ENCODE measurements at places on chromosomes 4 and X.

- DNase-seq, result peak; percentile 23
These were observed 6.6 kb upstream of the MAGEB17 start for GRCh38 chrX:16160729-16161128.

DNA sequence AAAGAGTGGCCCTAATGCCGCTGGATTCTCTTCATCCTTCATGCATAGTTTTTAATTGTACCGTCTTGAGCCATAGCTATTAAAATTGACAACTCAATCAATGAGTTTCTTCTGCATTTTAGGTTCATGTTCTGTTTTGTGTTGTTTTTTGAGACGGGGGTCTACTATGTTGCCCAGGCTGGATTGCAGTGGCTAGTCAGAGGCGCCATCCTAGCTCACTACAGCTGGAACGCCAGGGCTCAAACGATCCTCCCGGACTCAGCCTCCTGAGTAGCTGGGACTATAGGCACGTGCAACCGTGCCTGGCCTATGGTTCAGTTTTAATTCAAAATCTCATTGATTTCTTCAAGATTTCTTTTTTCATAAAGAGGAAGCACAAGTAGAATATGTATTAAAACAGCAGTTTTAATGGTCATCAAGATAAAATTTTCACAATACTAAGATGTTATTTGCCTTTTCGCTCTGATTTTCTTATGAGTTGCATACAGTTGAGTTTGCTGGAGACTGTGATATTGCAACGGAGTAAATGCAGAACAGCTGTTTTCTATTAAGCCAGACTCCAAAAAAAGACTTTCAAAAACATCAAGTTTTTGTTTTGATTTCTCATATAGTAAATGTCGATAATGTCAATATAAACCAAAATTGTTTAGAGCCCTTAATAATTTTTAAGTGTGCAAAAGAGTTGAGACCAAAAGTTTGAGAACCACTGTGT lies 1.1 kb upstream of the STX18 start:
- DNase-seq, result no peak

DNA sequence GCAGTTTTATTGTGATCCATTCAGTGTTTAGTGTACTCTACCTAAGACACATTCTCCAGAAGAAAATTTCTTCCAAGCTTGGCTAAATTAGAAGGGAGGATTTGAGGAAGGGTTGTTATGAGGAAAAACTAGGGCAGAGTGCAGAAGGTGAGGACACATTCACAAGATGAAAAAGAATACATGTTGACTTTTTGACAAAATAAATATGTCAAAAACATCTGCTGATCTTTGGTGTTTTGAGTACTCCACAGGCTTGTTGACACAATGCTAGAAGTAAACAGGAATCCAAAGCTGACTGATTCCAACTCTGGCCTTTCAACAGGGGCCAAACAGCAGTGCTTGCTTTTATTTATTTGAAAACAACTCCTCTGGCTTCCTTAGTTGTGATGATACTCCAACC lies 125.8 kb upstream of the SLC7A11 start:
- no peak for DNase-seq

DNA sequence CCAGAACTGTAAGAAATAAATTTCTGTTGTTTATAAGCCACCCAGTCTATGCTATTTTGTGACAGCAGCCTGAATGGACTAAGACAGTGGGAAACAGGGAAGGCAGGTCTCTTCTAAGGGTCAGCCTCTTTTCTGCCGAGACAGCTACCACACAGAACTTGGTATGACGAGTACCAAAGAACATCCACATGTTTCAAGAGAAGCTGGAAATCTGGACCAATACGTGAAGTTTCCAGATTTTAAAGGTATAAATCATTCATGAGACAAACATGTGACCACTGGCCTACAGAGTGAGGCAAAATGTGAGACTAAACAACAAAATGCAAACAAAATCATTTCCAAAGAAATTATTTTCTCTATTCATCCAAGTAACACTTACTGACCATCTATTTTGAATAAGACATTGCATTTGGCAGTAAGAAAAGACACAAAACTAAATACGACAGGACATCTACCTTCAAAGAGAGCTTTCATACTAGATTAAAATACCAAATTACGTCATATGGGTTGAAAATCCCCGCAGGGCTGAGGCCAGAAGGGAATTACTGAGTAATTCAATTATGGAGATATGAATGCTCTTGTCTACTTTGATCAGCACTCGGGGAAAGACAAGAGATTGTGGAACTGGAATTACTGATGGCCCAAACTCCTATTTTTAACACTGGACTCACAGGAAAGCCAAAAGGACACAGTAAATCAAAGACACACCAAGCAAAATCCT lies 7.2 kb downstream of the SCARB2 start:
- no peak for DNase-seq

GRCh38 chr4:140326395-140326993 lies 47.0 kb upstream of the SCOC start:
- DNase-seq, result no peak

- DNase-seq, result no peak
These were observed 1586.9 kb downstream of the TECRL start for GRCh38 chr4:62822306-62822705.

DNA sequence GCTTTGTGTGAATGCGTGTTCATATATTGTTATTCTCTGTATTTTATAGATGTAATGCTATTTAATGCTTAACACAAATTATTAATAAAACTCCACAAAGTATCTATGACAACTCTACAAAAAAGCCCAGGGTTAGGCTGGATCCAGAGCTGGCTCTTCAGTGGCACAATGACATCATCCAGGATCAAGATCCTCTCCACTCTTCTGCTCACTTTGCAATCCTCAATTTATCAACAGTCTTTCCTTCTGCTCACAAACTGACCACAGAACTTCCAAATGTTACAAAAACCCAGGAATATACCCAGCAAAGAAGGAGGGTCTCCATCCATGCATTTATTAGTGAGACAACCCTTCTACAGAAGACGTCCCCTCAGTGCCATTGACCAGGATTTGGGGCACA lies 132.3 kb downstream of the HNRNPD start:
- no peak for DNase-seq

DNA sequence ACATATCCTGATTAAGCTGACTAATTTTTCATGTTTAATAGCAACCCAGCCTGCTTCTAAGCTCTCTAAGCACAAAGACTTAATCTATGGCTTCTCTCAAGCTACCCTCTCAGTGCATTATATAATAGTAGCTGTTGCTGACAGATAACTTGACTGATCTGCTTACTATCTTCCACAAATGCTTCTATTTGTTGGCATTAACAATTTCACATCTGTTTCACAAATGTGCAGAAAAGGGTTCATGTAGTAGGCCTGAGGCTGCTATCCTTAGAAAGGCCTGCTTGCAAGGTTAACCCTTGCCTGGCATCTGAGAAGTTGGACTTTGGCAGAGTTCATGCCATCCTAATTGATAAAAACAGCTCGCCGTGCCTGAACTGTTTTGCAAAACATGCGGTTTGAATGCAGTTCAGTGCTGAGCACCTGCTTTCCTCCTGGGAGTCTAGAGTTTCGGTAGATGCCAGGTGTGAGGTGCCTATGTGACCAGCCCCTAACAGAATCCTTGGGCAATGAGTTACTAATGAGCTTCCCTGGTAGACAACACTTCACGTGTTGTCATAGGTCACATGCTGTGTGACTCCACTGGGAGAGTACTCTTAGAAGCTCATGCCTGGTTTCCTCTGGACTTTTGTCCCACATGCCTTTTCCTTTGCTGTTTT lies 68.4 kb downstream of the NSG1 start:
- no peak for DNase-seq

GRCh38 chr4:85784348-85784747 lies 309.4 kb downstream of the ARHGAP24 start:
- no peak for DNase-seq

DNA sequence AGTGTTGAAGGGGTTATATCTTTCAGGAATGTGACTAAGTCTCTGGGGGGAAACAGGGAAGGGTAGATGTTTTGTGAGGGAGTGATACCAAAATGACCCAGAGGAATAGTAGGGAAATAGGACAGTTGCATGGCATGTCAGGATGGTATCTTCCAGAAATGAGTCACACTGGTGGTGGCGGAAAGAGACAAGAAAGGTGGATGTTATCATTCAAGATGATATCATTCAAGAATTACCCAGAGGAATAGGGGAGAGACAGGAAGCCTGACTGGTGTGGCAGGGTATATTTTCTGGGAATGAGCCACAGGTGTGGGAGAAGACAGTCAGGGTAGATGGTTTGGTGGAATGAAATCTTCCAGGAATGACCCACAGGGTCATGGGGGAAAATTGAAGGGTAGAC lies 61.1 kb downstream of the MAOA start:
- DNase-seq, result no peak

GRCh38 chr4:25160714-25161592 lies 704 bp upstream of the SEPSECS start:
- no peak for DNase-seq

DNA sequence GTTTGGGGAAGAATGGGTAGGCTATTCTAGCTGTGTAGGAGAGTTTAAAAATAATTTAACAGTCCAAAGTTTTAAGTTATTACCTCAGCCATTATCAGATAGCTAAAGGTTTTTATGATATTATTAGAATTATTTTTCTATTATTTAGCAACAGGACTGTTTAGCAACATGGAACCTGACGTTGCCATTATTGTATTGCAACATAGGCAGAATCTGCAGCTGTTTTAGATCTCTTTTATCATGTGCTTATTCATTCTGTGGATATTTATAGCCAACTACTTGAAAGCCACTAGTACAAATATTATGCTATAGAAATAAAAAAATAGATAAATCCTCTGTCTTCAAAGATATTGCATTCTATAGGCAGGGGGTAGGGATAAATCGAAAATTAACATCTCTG lies 382.0 kb upstream of the TRAM1L1 start:
- no peak for DNase-seq

DNA sequence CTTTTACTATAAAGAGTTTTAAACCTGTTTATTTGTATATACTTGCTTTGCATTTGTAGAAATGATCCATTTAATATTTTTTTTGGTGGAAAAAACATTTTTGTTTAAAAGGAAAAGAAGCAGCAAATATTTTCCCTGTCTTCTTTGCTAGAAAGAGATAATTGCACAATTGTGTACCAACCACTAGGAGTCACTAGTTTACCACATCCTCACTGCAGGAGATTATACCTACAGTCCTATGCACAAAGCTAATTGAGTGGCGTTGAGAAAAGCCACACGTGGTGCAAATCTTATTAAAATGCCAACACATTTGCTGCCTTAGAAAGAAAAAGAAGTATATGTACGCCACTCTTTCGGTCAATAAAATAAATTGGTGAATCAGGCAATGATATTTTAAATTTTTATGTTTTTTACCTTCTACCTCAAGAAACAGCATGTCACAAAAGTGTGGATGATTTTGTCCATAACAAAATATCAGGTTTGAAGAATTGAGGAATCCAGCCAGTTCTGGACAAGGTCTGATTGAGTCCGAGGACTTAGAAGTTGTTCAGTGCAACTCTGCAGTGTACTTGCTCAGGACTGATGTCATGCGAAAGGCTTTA lies 102.9 kb downstream of the GRXCR1 start:
- no peak for DNase-seq

DNA sequence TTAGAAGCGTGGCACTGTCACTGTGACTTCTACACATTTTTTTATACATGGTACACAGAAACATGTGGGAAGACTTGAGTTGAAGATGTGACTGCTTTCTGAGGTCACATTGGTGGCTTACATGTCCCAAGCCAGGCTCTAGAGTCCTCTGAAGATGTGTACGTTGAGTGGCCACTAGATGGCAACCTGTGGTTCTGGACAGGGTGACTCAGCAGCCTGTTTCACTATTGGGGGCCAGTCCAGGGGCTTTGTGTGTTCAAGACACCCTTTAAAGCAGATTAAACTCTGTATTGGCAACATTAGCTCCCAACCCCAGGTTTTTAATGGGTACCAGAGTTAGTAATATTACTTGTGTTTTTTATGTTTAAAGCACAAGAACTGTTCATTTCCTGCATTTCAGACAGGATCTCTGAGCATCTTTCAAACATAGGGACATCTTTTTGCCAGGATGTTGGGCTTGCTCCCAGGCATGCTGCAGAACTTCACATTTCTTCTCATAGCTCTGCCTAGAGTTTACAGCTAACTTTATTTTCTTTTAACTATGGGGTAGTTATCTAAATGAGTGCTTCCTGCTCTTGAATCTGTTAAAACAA lies 53.0 kb downstream of the DCUN1D4 start:
- DNase-seq, result peak; percentile 19

GRCh38 chr4:163701916-163702315 lies 207.4 kb downstream of the TMA16 start:
- no peak for DNase-seq

DNA sequence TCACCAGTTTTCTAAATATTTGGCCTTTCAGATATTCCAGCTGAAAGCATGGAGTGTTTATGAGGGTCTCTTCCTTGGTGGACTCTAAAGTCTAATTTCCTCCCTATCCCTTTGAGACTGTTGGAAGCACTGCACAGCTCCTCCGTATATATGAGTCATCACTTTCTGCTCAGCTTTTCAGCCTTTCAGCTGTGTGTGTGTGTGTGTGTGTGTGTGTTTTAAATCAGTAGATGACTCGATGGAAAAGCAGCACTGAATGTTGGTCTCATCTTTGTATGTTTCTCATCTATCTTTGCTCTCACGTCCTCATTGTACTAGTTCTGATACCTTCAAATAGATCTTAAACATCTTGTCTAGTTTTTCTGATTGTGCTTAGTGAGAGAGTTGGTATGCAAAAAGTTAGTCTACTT lies 81.6 kb downstream of the ZFX start:
- DNase-seq, result peak; percentile 5

- no peak for DNase-seq
These were observed 53.2 kb downstream of the VGLL1 start for GRCh38 chrX:136585262-136585661.

GRCh38 chrX:49300703-49301102 lies 2.7 kb upstream of the GAGE10 start:
- no peak for DNase-seq
